Activated T-helper 1 cell treated with anti-CD3 and anti-CD28 coated beads, Interleukin-2, amount 50 U/mL, for 16 hours (primary cell): ENCODE measurements at places on chromosomes 12 and 14.

DNA sequence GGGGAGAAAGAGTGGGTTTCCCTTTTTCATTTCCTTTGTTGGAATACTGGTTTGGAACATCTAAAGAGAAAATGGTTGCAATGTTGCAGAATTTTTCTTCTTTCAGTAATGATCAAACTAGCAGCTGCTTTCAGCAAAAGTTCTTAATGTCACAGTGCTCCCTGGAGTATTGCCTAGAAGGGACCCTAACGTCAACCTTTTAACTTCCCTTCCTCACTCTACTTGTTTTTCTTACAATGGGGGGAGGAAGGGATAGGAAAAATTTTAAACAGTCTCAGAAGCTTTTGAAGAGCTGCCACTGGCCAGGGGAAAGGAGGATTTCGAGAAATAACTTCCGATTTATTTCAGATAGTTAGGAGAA lies 521.8 kb downstream of the MED13L start:
- DNase-seq = no peak

DNA sequence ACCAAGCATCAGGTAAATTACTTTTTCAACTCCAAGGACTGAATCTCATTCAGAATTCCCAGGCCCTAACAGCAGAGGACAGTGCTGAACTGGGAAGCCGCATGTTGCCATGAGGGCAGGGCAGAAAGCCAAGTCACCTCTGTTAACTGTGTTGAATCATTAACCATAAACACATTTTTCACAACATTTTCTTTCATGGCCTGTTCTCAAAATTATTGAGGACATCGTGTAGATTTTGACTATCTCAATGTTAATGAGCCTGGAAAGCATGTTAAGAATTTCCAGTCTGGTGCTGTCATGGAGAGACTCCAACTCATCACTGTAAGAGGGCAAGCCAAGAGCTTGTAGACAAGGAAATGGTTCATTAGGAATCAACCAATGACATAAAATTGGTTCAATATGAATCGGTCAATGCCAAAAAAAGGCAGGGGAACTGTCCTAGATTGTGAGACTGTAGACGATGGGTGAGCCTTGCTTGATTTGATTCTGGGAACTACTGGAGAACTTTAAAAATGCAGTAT lies 33.7 kb downstream of the CPM start:
- DNase-seq = no peak

DNA sequence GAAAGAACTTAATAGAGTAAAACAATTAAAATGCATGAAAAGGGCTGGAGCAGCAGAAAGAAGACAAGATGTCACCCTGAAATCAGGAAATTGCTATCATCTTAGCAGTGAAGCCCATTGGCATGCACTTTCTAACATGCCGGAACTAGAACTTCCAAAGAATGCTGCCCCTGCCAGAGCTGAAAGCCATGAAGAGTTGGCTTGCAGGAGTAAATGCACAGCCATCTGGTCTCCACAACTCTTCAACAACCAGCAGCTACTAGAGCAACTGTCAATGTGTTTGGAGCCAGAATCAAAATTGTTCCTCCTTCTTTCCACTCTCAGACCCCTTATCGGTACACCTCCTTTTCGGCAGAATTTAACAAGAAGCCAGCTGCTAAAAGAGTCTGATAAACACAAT lies 414.1 kb downstream of the KCNH5 start:
- DNase-seq = no peak

DNA sequence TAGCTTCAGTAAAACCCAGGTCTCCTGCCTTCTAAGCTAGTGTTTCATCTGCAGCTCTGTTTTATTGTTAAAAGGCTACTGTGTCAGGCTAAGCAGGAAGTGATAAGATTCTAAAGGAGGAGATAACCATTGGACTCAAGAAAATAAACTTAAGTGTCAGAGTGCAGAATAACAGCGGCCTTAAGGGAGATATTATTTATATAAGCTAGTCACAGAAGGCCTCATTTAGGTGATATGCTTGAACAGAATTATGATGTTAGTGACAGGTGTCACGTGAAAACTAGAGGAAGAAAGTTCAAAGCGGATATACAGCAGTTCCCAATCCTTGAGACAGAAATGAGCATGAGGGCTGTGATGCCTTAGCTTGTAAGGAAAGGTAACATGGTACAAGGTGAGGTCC lies 373.4 kb downstream of the FOXG1 start:
- DNase-seq = no peak

DNA sequence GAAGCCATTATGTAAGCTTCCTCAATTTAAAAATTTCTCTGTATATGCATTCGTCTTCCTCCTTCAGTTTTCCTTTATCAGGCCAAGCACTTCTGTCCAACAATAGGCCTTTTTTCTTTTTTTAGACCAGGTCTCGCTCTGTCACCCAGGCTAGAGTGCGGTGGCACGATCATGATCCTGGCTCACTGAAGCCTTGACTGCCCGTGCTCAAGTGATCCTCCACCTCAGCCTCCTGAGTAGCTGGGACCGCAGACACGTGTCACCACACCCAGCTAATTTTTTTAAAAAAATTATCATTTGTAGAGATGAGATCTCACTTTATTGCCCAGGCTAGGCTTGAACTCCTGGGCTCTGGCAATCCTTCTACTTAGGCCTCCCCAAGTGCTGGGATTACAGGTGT lies 25.8 kb downstream of the TAOK3 start:
- DNase-seq = no peak

DNA sequence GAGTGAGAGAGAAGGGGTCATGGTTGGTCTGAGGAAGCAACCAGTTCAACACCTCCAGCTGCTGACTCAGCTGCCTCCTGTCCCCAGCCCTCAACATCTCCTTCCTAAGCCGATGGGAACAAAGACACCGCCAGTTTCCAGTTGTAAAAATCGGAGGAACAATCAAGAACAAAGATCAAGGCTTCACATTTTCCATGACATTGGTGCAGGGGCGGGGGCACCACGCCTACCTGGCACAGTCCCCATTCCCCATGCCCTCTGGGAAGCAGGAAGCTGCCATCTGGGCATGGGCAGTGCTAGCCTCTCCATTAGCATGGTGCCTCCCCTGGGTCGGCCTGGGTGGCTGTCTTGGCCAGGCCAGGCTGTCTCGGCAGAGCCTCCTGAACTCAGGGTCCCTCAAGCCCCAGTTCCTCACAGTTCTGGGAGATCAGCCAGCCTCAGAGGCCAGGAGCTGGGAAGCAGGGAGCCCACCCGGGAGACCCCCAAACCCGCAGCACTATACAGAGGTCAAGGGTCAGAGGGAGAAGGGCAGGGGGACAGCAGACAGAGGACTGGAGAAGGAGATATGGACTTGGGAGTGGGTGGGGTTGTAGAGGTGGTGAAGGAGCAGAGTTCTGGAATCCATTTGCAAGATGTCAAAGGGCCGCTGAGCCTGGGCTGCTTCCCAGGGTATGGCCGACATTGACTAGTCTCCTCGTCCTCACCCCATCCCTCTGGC lies 19.6 kb upstream of the TMEM106C start:
- DNase-seq = no peak

- DNase-seq = no peak
These were observed 10.7 kb upstream of the IKZF4 start for GRCh38 chr12:56010111-56010570.

GRCh38 chr14:59481871-59482540 lies 2.2 kb downstream of the L3HYPDH start:
- no peak for DNase-seq

GRCh38 chr12:83753904-83754303 lies 1067.2 kb downstream of the TMTC2 start:
- DNase-seq = no peak

DNA sequence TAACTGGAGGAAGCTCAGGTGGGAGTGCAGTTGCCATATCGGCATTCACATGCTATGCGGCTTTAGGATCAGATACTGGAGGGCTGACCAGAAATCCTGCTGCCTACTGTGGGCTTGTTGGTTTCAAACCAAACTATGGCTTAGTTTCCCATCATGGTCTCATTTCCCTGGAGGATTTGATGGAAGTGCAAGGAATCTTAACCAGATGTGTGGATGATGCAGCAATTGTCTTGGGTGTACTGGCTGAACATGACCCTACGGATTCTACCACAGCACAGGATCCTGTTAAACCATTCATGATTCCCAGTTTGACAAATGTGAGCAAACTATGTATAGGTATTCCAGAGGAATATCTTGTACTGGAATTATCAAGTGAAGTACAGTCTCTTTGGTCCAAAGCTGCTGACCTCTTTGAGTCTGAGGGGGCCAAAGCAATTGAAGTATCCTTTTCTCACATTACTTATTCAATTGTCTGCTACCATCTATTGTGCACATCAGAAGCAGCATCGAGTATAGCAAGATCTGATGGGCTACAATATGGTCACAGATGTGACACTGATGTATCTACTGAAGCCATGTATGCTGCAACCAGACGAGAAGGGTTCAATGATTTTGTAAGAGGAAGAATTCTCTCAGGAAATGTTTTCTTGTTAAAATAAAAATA lies 42.9 kb downstream of the RALGAPA1 start:
- no peak for DNase-seq

DNA sequence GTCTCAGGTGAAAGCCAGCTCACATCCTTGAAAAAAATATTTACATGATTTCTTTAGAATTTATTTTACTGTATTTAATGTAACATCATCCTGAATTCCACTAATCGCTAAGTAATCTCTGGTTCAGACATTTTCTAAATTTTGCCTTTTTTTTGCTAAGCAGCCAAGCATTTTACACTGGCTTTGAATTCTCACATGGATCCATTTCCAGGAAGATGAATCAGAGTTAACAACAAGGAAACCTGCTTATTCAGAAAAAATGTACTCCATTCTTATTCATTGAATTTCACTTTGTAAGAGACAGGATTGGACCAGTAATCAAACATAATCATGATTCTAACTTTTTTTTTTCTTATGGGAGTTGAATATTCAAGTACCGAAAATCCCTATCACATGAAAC lies 1785.1 kb upstream of the FLRT2 start:
- DNase-seq = no peak

DNA sequence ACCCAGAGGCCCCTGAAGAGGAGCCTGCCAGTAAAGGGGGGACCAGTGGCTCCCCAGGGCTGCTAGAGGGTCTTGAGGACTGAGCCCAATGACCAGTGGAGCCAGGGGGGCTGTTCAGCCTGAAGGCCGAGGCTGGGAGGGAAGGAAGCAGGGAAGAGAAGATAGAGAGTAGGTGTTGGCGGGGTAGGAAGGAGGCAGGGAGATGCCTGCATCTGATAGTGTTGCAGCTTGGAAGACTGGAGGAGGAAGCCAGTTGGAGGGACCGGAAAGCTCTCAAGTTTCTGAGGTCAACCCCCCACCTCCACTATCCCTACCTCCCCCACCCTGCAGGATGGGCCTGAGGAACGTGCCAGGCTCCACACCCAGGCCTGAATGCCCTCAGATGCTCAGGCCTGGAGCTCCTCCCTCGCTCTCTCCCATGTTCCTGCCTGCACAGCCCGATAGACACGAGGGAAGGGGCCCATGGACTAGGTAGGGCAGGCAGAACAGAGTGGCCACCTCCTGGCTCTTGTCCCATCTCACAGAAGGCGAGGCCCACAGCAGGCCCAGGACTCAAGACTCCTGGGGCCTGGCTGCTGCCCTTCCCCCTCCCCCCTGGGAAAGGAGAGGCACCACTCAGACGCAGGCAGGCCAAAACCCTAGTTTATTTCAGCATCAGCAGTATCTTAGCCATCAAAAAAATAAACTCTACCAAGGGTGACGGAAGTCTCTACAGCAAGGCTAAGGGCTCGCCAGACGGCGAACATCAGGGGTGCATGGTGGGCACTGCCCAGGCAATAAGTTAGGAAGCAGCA lies 3.4 kb downstream of the CKB start:
- DNase-seq = no peak

DNA sequence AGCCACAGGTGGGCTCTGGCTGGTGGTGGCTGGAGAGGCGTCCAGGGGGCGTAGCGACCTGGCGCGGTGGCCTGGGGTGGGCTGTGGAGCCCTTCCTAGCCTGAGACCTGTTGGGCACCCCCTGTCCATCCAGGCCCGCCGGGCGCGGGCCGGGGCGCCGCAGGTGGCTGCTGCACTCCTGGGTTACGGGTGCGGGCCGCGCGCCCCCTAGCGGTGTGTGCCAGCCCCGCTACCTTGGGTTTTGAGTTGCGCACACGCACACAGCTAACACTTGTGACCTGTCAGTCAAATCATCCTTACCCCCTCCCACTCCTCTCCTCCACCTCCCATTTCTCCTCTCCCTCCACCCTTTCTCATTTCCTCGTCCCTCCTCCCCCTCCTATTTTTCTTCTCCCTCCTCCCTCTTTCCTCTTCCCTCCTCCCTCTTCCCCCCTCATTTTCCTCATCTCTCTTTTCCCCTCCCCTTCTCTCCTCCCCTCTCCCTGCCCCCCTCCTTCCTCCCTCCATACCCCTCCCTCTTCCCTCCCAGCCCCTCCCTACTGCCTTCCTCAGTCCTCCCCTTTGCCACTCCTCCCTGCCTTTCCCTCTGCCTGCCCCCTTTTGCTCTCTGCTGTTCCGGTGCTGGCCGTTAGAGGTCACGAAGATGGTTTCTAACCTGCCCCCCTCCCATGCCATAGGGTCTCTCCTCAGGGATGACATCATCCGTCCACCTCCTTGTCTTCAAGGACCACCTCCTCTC lies 2.3 kb downstream of the MEG3 start:
- no peak for DNase-seq

DNA sequence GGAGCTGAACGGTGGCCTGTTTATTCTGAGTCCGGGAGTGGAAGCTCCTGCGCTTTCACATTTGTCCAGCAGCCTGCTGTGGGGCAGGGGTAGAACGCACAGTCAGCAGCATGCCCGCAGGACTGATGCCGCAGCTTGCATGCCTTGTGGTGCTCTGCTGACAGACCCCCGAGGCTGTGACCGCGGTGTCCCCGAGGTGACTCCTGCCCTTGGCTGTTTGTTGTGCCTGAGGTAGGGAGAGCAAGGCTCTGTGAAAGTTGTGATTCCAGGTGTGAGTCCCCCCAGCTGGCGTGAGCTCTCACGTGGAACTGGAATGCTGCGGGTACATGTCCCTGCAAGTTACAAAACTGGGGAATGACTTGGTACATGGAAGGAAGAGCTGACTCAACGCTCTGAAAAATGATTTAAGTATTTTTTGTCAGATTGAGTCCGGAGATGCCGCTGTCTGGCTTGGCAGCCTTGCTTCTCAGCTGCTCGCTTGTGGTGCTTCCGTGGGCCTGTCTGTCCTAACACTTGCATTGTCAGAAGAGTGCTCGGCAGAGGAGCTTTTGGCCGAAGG lies 18.1 kb downstream of the MLXIP start:
- DNase-seq = no peak

GRCh38 chr12:79296871-79297270 lies 393.9 kb downstream of the PAWR start:
- no peak for DNase-seq

DNA sequence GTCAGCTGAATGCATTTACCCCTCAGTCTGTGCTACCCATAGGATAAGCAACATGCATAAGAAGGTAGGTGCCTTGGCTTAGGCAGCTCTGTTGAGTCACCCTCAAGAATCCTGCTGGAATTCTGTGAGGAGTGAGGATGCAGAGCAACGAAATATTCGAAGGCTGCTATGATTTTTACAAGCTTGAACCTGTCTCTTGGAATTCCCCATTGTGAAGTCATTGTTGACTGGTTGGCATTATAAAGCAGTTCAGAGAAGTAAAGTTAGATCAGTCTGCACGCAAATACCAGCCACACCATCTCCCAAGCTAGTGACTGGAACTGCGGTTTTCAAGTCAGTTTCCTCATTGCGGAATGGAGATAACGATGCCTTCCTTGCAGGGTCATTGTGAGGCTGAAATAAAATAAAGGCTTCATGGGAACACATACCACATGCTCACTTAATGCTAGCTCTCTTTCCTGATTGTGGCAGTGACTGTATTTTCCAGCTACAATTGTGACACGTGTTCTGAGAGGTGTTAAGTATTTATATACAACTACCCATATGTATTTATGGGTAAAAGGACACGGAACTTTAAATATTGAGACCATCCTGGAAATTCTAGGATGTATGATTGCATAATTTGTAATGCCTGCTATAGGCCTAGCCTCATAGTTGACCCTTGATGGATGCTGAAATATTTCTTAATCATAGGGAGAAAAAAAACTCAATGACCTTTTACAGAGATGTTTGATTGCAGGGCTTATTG lies 96.7 kb downstream of the ETV6 start:
- no peak for DNase-seq
